ENCODE measurements at places on chromosomes 11 and 22. TPM values are rescaled to one million over a fixed set of nuclear protein-coding genes. Genes with fewer than 3 reads are reported as not detected.

The TRIM29 gene
- 1.4 TPM for total RNA-seq

The MAP6 gene
- total RNA-seq = 96.7 TPM

The ALG8 gene
- 35.4 TPM for total RNA-seq

DNA sequence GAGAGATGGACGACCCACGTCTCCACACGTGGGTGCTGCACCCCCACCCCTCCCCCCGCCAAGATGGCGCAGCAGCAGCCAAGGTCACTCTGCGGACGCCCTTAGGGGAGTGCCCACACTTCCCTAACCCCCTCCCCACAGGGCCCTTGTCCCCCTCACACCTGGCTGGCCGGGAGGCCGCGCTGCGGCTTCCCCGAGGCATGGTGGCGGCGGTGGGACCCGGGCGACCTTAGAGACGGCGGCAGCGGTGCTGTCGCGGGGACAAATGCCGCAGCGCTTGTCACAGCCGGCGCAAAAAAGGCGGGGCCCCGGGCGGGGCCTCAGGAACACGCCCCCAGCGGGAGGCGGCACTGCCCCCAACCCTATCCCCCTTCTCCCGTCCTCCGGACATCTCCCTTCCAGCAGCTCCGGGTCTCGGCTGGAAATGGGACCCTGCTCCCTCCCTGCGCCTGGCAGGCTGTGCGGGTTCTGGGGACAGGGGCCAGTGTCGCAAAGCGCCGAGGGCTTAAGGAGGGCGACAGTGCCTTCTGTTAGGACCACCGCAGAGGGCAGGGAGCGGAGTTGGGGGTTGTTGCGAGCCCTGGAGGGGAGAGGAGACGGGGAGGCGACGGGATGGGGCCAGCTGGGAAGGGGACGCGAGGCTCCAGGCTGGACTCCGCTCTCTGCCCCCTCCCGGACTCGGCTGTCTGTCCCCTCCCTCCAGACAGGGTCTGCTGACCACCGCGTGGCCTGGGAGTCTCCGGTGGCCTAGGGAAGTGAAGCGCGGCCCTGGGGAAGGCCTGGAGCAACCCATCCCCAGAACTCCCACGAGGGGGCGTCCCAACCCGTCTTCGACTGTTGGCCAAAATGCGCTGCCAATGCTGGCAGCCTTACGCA lies at the start of gene CHCHD10:
Gene CHCHD10, minus strand, starts transcription at position 300 of the 876 bp plus-strand sequence. Its CDS starts 98 bp downstream, at position 202.
- DNase-seq = peak; percentile 82

- DNase-seq = no peak
Observed at GRCh38 chr11:32172848-32173834, 82.3 kb downstream of the RCN1 start.

DNA sequence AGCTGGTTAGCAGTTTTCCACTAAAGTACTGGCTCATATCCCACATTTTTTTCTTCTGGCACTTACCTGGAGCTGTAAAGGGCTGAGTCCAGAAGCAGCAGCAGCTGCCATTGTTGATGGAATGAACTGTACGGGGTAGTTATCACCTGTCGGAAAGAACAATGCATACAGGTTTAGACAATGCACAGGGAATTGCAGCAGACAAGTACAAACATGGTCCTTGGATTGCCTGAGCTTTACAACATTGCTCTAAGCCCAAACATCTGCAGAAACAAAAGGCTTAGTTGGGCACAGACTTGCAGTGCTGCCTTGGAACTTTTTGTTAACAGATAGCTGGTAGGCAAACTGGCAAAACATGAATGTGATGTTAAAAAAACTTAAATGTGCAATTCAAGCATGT lies 258.8 kb downstream of the SOX6 start:
- DNase-seq = no peak

GRCh38 chr11:62353841-62354240 lies 16.6 kb downstream of the ASRGL1 start:
- no peak for DNase-seq

GRCh38 chr11:83006877-83007330 lies 64.8 kb downstream of the RAB30 start:
- DNase-seq = no peak

DNA sequence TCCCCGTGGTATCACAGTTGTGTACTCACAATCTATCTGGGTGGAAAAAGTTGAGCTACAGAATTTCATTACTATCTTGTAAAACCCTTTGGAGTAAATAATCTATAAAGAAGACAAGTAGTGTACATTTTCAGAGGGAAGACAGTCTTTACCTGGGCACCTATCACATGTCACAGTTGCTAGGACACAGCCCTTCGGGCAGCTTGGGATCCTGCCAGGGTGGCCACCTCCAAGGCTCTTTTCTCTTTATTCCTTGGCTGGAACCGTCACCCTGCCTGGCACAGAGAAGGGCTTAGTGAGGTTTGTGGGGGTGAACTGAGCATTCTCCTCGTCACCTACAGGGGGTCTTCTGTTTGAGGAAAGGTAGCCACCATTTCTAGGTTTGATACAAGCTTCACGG lies 23.6 kb downstream of the LRRC74B start:
- DNase-seq = no peak

- DNase-seq = no peak
Observed at GRCh38 chr22:25566898-25567235, 2.4 kb downstream of the GRK3 start.

DNA sequence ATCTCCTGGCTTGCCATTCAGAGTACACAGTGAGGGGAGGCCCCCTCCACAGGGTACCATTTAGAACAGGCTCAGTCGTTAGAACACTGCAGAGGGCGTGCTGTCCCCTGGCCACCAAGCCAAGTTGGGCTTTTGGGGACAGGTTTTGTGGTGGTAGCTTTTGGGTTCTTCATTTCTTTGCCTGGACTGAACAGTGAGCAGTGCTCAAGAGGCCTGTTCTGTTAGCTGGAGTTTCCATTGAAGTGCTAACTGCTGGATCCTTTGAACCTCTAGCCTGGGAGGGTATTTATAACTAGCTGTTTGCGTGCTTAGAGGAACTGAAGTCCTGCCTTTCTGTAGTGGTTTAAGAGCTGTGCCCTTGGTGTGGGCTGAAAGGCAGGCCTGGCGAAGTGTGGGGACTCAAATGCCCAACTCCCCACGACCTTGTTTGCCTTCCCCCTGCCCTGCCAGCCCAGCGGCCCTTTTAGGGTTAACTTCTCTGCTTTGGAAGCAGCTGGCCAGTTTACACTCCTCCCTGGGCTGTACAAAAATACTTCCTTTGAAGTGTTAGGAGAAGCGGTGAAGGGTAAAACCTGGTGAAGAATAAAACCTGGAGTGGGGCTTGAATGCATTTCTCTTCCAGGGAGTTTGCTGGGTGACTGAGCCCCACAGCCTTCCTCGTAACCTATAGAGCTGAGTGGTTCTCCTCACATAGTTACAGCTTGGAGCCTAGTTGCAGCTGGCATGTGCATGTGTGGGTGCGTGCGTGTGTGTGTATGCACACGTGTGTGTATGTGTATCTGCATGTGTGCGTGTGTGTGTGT lies 34.6 kb downstream of the ZNRF3 start:
- DNase-seq = no peak

DNA sequence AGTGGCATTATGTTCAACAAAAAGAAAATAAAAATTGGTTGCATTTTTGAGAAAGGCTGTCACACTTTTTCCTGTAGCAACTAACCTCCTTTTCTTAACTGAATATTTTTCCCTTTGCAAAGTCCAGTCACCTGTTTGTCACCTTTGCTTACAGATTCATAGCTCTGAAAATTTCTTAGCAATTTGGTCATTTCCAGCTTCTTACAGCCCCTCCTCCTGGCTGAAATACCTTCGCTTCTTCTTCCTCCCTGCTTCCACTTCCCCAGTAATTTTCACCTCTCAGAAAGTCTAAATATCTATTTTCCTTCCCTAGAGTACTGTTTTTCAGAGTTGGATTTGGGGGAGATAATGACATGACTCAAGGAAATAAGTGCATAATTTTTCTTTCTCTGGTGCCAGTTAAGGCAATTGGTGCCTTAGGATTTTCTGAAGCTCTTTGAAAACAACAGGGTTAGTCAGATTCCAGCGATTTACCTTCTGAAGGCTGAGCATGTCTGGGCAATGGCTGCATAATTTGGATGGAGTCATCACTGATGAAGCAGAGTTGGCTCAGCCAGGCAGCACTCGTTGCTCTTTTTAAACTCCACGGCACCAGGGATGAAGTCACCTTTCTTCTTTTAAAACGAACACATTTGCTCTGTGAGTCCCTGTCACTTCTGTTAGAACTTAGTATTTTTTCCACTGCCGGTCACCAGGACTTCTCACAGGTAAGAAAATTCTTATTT lies 62.1 kb upstream of the AMOTL1 start:
- no peak for DNase-seq

DNA sequence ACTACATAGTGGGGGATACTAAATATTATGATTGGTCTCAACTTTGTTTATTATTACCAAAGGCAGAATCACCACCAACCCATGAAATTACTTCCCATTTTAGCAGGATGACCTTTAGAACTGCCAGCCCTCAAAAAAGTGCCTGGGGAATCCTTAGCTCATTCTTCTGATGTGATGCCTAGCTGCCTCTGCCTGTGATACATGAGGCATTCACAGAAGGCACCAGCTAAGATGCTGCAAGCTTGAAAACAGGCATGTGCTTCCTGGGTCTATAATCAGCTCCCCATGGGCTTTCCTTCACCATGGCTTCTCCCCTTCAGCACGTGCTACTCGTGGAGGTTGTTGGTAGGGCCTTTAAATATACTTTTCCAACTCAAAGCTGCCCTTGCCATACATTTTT lies 50.4 kb upstream of the ARHGAP20 start:
- no peak for DNase-seq
